ENCODE measurements at places on chromosomes 16 and 17.

GRCh38 chr17:2390199-2390836 is 10.5 kb downstream of the MNT start:
- DNase-seq = no peak

- DNase-seq = no peak
Observed at GRCh38 chr17:61279476-61280145, 120.0 kb upstream of the TBX2 start.

DNA sequence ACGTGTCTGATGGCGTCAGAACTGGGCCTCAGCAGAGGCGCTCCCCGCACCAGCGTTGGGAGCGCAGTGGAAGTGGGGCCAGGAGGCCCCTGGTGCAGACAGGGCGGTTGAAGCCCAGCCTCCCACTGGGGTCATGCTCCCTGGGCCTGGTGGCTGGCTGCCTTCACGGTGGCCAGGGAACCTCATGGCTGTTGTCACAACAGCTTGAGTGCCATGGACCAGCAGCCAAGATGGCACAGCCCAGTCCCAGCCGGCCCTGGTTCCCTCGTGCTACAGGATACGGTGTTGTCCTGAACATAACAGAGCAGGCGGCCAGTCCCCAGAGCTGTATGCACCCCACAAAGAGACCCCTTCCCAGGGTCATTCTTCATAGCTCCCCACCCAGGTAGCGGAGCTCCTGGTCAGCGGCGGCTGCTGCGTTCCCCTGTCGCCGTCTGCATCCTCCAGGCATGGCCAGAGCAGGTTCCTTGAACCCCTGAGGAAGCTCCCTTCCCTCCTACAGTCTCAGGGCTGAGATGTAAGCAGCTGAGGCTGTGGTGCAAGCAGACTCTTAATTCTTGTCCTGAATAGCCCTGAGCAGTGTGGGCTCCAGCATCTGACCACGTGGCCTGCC is 29.7 kb downstream of the NME3 start:
- no peak for DNase-seq

- no peak for DNase-seq
Observed at GRCh38 chr16:50229149-50229726, 37.1 kb upstream of the ADCY7 start.

DNA sequence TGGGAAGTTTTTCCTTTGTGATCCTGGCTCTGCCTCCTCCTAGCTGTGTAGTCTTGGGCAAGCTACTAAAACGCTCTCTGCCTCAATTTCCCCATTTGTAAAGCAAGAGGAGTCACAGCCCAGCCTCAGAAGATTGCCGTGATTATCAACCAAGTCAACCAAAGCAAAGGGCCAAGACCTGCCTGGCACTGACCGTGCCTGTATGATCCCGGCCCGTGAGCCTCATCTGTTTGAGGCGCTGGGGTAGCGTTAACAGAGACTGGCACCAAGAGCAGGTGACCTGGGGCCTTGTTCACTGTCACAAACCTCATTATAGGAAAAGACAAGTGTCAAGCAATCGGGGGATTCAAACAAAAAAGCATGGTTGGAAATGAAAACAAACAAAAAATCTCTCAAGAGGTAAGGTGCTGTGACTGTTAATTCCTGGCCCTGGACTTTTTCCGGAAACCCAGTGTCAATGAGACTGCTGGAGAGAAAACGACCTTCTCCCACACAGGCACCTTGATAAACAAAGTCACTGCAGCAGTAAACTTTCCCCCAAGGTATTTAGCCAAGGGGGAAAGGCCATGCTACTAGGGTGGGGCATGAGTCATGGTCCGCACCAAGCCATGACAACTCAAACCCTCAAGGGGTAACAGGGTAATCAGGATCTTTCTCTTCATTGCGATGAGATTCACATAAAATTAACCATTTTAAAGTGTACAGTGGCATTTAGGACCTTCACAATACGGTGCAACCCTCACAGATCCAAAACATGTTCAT is 5.4 kb downstream of the MEAK7 start:
- DNase-seq = no peak

- DNase-seq = no peak
Observed at GRCh38 chr16:58024486-58025350, 836 bp upstream of the MMP15 start.

DNA sequence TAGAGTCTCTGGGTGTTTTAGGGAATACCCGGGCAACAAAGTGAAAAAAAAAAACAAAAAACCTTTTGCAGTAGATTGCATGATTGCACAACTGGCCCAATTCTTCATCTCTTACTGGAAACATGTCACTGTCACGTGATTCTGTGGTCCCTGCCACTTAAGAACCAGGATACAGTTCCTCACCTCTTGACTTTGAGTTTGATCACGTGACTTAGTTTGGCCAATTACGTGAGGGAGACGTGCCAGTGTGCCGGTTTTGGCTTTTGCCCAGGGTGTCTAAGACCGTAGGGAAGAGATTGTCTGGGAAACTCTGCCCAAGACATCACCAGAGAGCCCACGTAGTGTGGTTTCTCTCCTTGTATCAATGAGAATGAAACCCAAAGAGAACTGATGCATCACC is 88.7 kb downstream of the GRIN2A start:
- no peak for DNase-seq

GRCh38 chr17:48439110-48439850 is 9.3 kb upstream of the SKAP1 start:
- DNase-seq = no peak

DNA sequence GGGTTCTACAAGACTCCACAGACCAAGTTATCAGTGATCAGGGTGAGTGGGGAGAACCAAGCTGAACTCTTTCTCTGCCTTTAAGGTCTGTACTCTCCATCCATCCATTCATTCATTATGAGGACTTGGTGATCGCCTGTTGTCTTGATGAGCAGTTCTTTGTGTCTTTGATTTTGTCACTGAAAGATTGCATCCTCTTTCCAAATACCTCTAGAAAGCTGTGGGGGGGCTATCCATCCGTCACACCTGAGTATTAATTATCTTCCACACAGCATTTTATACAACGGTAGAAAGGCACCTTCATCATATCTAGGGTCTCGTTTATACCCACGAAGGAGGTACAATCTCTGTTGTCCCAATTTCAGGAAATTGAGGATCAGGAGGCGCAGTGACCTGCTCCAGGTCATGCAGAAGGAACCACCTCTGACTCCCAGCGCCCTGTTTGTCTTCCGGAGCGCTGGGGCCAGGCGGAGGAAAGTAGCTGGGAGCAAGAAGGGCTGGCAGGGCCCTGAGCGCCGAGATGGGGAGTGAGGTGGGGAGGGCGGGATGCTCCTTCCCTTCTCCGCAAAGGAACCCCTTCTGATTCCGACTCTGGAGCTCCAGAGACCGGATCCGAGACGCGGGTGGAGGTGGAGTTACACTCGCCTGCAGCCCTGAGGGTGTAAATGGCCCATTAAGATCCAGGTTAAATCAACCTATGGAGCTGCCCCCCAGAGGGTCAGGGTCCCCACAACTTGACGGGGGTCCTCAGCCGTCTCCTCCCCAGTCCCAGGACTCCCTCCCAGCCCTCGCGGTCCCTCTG is 605 bp upstream of the ABAT start:
- no peak for DNase-seq

GRCh38 chr17:78474614-78475146 is 96.2 kb downstream of the PGS1 start:
- DNase-seq = no peak

GRCh38 chr16:65932350-65933072 is 434.0 kb upstream of the CDH5 start:
- DNase-seq = no peak

Data from stimulated activated CD4-positive, alpha-beta T cell treated with anti-CD3 and anti-CD28 coated beads, Interleukin-2, amount 100 ng/mL, for 48 hours (primary cell).